ENCODE measurements at places on chromosomes 6 and 20.

- DNase-seq, result no peak
These were observed 105.5 kb downstream of the BMP7 start for GRCh38 chr20:57160985-57161384.

DNA sequence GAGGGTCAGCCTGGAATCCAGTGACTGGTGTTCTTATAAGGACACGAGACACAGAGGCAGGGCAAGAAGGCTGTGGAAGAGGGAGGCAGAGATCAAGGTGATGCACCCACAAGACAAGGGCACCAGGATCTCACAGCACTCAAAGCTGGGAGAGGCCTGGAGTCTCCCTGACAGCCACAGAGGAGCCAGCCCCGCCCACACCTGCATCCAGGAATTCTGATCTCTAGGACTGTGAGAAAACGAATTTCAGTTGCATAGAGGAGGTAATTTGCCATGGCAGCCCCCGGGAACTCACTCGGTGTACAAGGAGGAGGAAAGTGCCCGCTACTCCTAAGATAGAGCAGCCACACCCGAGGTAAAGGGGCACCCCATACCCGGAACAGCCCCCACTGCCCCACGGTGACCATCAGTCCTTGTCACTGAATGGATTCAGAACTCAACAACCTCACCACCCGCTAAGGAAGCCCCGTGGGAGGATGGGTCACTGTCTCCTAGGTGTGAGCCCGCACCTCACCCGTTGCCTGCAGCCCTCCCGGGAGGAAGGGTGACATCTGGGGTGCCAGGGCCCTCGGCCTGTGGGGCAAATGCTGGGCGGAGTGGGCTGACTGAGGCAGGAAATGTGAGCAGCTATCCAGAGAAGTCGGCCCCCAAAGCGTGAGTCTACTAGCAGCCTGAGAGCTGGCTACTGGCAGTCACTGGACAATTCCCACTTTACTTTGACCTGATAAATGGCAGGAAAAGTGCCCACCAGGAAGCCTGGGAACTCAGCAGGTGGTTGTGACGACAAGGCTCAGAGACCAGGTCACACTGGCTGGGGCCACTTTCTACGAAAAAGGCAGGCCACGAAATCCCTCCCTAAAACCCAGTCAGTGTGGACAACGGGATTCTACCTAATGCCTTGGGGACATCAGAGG lies 22.4 kb downstream of the DLL1 start:
- no peak for DNase-seq

GRCh38 chr6:11778648-11779328 lies at the start of gene ADTRP:
Gene ADTRP (minus strand): TSS chr6:11778803. CDS start chr6:11778759, 44 bp downstream.
- DNase-seq, result no peak

DNA sequence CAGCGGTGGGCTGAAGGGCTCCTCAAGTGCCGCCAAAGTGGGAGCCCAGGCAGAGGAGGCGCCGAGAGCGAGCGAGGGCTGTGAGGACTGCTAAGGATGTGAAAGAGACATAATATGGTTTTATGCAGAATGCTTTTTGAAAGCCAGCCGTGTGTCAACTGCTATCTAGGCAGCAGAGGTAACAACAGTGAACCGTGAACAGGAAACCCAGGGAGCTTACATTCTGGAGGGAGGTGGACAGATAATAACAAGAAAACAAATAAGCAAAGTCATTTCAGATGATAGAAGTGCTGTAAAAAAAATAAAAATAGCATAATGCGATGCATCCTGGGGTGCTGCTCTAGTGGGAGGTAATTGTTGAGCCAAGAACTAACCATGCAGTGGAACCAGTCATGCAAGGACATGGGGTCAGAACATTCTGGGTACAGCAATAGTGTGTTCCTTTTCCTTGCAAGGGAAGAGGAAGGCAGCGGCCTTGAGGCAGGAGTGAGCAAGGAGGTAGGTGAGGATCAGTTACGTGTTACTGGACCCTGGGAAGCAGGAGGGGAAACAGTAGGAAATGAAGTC lies 134.4 kb upstream of the TMEM170B start:
- DNase-seq, result no peak

DNA sequence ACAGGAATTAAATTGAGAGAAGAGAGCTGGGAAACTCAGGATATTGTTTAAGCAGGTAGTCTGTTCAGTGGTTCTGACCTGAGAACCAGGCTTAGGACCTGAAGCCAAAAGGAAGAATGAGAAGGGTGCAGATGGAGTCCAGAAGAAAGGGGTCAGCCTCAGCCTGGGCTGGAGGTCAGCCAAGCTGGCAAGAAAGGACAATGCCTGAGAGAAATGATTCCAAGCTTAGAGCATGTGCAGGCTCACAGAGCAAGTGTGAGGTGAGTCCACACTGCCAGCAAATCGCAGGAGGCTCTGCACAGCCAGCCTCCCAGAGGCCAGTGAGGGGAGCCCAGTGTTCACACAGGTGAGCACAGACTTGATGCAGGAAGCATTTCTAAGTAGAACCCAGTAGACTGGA lies 47.3 kb downstream of the DAAM2 start:
- DNase-seq, result no peak

DNA sequence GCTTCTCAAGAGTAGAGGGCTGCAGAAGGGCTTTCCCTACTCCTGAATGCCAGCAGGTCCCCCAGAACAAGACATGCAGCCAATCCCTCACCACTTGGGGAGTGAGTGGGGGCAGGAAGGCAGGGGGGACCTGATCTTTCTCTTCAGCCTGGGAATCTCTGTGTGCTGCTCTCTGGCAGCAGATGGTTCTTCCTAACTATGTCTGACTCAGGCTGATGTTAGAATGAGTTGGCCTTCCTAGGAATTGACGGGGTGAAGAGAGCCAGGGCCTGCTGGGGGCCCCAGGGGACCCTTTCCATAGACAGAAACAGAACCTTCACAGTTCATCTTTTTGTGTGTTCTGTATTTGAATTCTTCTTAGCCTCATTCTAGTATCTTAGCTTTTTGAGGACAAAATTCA lies 29.0 kb upstream of the TCP11 start:
- no peak for DNase-seq

DNA sequence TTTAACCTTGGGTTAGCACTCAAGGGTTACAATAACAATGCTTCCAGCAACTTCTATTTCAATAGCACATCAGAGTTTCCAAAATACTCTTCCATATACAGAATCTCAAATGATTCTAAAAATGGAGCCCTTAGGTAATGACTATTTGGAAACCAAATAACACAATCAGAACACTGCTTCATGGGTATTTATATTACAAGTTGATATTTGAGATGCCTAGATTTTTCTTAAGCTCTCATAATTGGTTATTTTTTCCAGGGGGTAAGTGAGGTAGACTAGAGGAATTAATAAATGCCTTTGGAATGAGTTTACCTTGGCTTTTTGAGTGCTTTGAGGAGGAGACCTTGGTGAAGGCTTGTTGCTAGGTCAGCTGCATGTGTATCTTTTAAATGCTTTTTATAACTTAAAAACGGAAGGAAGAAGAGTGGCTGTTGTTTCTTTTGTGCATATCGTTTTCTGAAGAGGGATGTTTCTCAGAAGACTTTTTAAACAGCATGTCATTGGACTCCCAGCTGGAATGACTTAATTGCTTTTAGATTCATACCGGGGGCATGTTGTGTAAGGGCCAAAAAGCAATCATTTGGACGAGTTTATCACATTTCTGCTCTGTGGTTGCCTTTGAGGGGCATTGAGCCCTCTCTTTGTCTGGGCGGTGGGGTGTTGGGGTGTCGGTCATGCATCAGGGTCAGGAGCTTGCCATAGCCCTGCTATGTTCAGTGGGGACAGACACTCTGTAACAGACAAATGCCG lies 186.0 kb downstream of the DTNBP1 start:
- DNase-seq, result no peak

DNA sequence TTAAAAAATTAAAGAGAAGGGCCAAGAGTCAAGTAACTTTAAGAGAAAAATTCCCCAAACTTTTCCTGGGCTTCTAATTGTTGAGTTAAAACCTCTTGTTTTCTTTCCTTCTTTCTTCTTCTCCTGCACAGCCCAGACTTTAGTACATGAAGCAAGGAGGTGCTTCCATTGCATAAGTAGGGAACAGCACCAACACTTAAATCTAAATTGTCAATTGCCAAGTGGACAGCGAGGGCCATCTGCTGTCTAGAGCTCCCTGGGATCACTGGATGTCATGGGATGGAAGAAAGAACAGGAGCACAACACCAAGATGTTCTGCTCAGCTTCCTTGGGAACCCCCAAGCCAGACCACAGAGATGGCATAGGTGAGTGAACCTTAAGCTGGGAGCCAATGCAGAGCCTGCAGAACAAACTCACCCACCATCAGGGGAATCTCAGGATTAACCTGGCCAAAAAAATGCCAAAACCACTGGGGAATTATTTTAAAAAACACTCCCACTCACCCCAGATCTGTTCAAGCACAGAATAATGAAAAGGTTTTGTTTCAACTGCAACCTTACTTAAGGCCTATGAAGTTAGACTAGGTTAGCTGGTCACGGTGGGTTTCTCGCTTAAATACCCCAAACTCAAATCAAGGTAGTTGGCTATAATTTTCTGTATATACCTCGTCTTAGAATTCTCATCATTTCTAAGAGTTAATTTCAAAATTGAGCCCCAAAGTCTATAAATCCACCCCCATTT lies 67.8 kb downstream of the TNFRSF21 start:
- DNase-seq, result no peak

Data from stimulated activated CD8-positive, alpha-beta memory T cell treated with anti-CD3 and anti-CD28 coated beads, Interleukin-7, amount 100 ng/mL, for 48 hours (primary cell).